ENCODE measurements at places on chromosomes 3 and 15. TPM values are rescaled to one million over a fixed set of nuclear protein-coding genes. Genes with fewer than 3 reads are reported as not detected.

SEMA6D gene
- total RNA-seq, result 3.0 TPM

ARPP21 gene
- total RNA-seq, result not detected

CGNL1 gene
- total RNA-seq, result 0.43 TPM

CKMT1A gene
- total RNA-seq, result not detected

DUSP7 gene
- 20.9 TPM for total RNA-seq

- peak; percentile 36 for DNase-seq
Measured at GRCh38 chr3:55165704-55166405, 238.0 kb upstream of the LRTM1 start.

- peak; percentile 68 for DNase-seq
Measured at GRCh38 chr15:37773111-37773860, 161.2 kb upstream of the TMCO5A start.

- DNase-seq, result no peak
Measured at GRCh38 chr3:61855211-61855610, 293.8 kb downstream of the PTPRG start.

- DNase-seq, result no peak
Measured at GRCh38 chr3:126181398-126181725, 976 bp upstream of the ALDH1L1 start.

DNA sequence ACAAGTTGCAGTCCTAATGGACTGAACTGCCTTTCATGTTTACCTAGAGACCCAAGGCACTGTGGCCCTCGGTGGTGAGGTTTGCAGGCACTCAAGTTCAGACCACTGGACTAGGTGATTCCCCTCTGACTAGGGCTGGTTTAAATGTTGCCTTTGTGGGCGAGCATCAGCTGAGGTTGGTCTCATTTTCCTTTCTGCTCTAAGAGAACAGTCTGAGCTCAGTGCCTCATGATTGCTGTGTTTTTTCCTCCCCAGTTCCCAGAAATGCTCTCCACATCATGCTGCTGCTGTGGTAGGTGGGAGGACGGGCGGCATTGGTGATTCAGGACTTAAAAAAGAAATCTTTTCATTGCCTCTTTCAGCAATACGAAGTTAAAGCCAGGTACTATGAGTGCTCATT lies 237.2 kb downstream of the MBNL1 start:
- DNase-seq, result no peak

- DNase-seq, result no peak
Measured at GRCh38 chr15:69648775-69649735, 196.4 kb downstream of the RPLP1 start.

GRCh38 chr3:82654708-82655107 lies 893.3 kb upstream of the GBE1 start:
- no peak for DNase-seq

GRCh38 chr3:182837855-182838454 lies 44.7 kb downstream of the ATP11B start:
- DNase-seq, result peak; percentile 57

Measured in fibroblast of villous mesenchyme (primary cell).